Cardiac atrium fibroblast (primary cell): ENCODE measurements at places on chromosomes 2 and 18. TPM values are rescaled to one million over a fixed set of nuclear protein-coding genes. Genes with fewer than 3 reads are reported as not detected.

PER2 gene
- total RNA-seq, result 2.9 and 3.2 TPM in 2 replicates

DSG4 gene
- not detected in 2 replicates for total RNA-seq

FHOD3 gene
- under 0.01 and 0.18 TPM in 2 replicates for total RNA-seq

CTAGE1 gene
- total RNA-seq, result 0.16 TPM in 1 of 2 replicates, not detected in the other

GAREM1 gene
- total RNA-seq, result 5.1 and 30.0 TPM in 2 replicates

LOXL3 gene
- total RNA-seq, result 76.8 and 97.7 TPM in 2 replicates

IL36A gene
- total RNA-seq, result not detected in 2 replicates

LINC00305 gene
- total RNA-seq, result not detected in 2 replicates

SLC38A11 gene
- total RNA-seq, result not detected in 2 replicates

M1AP gene
- not detected in 2 replicates for total RNA-seq

TNFRSF11A gene
- 0.72 and 2.4 TPM in 2 replicates for total RNA-seq

TMEM17 gene
- 1.4 and 1.5 TPM in 2 replicates for total RNA-seq

KCNJ3 gene
- not detected in 2 replicates for total RNA-seq

PMAIP1 gene
- 2.2 and 4.4 TPM in 2 replicates for total RNA-seq

MROH2A gene
- total RNA-seq, result not detected in 2 replicates

GAL3ST2 gene
- total RNA-seq, result not detected in 2 replicates

CABYR gene
- 1.8 and 2.0 TPM in 2 replicates for total RNA-seq

ACTR1B gene
- 45.0 and 51.2 TPM in 2 replicates for total RNA-seq

SLC9A4 gene
- not detected in 2 replicates for total RNA-seq

DSG1 gene
- not detected in 2 replicates for total RNA-seq

MC5R gene
- not detected in 2 replicates for total RNA-seq

LCT gene
- not detected in 2 replicates for total RNA-seq

ALPP gene
- not detected in 2 replicates for total RNA-seq

CYP27C1 gene
- total RNA-seq, result 0.36 TPM in 1 of 2 replicates, not detected in the other

FAM237A gene
- not detected in 2 replicates for total RNA-seq

COLEC11 gene
- 25.6 and 47.5 TPM in 2 replicates for total RNA-seq

KIF5C gene
- 0.16 TPM in 1 of 2 replicates, not detected in the other for total RNA-seq

GALR1 gene
- not detected in 2 replicates for total RNA-seq

AP1S3 gene
- total RNA-seq, result 2.0 and 10.4 TPM in 2 replicates

PSMA8 gene
- not detected in 2 replicates for total RNA-seq

NPAS2 gene
- 17.0 and 22.0 TPM in 2 replicates for total RNA-seq

SCG2 gene
- total RNA-seq, result 0.32 and 2.3 TPM in 2 replicates

SLC14A1 gene
- 0.49 TPM in 1 of 2 replicates, not detected in the other for total RNA-seq

SERPINB13 gene
- total RNA-seq, result not detected in 2 replicates

CRACDL gene
- total RNA-seq, result 0.32 TPM in 1 of 2 replicates, not detected in the other

SAG gene
- total RNA-seq, result not detected in 2 replicates

KRTCAP3 gene
- 0.97 TPM in 1 of 2 replicates, not detected in the other for total RNA-seq

SGO2 gene
- total RNA-seq, result 4.5 and 18.6 TPM in 2 replicates

DQX1 gene
- total RNA-seq, result not detected in 2 replicates

THSD7B gene
- not detected in 2 replicates for total RNA-seq

HADHA gene
- 116 and 132 TPM in 2 replicates for total RNA-seq

MLPH gene
- total RNA-seq, result 6.3 and 9.9 TPM in 2 replicates

DCC gene
- total RNA-seq, result 0.36 and 0.49 TPM in 2 replicates

MAP3K19 gene
- total RNA-seq, result not detected in 2 replicates

SMC6 gene
- total RNA-seq, result 10.5 and 11.5 TPM in 2 replicates

PDE11A gene
- total RNA-seq, result not detected in 2 replicates

ANKRD53 gene
- under 0.01 TPM in 2 replicates for total RNA-seq

EMX1 gene
- not detected in 2 replicates for total RNA-seq

SKOR2 gene
- not detected in 2 replicates for total RNA-seq

RUFY4 gene
- not detected in 2 replicates for total RNA-seq

NPPC gene
- not detected in 2 replicates for total RNA-seq

MYO3B gene
- total RNA-seq, result under 0.01 TPM in 1 of 2 replicates, not detected in the other

ZNF396 gene
- total RNA-seq, result 0.32 and 0.54 TPM in 2 replicates

OST4 gene
- total RNA-seq, result 558 and 652 TPM in 2 replicates
